GF-D8 (cell line): ENCODE measurements at places on chromosomes 4 and X.

DNA sequence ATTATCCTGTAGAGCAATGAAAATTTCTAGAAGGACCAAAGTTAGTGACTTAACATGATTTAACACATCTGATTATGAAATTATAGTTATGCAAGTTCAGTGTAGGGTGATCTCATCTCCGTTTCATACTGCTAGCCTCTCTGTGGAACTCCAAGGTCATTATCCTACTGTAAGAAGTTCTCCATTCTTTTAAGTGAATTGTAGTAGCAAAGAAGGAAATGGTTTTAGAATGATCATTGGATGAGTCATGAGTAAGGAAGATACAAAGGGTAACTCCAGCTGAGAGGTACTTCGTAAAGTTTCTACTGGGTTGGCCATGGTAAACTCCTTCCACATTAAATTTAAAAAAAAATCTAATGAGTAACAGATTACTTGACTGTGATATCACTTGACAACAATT is 215.0 kb upstream of the GIMD1 start:
- no peak for DNase-seq

DNA sequence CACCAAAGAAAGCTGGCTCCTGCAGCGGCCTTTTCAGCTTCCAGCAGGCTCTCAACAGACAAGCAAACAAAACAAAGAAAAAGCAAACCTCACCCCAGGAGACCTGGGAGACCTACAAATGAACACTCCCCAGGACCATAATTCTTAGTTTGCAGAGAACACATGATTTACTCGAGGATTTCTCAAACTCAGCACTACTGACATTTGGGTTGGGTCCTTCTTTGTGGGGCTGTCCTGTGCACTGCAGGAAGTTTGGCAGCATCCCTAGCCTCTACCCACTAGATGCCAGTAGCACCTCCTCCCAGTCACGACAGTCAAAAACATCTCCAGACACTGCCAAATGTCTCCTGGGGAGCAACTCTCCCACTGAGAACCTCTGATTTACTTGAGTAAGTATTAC is 21.9 kb downstream of the APOO start:
- DNase-seq: no peak

- DNase-seq: no peak
Observed at GRCh38 chr4:85039526-85039925, 73.0 kb upstream of the WDFY3 start.

DNA sequence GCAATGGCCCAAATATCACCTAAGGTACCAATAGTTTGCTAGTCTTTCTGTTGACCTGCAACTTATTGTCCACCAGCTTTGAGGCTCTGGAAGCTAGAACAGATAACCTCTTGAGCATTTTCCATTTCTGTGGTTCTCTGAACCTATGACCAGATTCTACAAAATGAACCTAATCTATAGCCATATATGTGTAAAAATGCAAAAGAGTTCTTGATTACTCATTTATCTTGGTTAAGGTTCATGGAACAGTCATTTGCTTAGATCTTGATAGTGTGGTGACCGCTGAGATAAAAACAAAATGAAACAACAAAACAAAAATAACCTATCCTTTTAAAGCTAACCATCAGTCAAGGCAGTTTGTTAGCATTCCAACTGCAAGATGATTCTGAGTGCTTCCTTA is 9.3 kb upstream of the GATB start:
- no peak for DNase-seq
